ENCODE measurements at places on chromosomes 7 and 10. TPM values are rescaled to one million over a fixed set of nuclear protein-coding genes. Genes with fewer than 3 reads are reported as not detected.

Gene KCNMA1
- 4.3 TPM for polyA plus RNA-seq

Gene SLC26A3
- polyA plus RNA-seq, result not detected

Gene ATG9B
- 0.20 TPM for polyA plus RNA-seq

Gene PNLIPRP3
- polyA plus RNA-seq, result 9.7 TPM

Gene COL1A2
- polyA plus RNA-seq, result 1.4 TPM

Gene CALD1
- 64.0 TPM for polyA plus RNA-seq

Gene FZD1
- polyA plus RNA-seq, result 1.5 TPM

Gene FHIP2A
- polyA plus RNA-seq, result 4.5 TPM

Gene GIMAP6
- polyA plus RNA-seq, result not detected

Gene SEC61G
- 457 TPM for polyA plus RNA-seq

Gene PRLHR
- polyA plus RNA-seq, result not detected

Gene PNLIP
- polyA plus RNA-seq, result not detected

Gene LRMDA
- polyA plus RNA-seq, result not detected

Gene MMP21
- not detected for polyA plus RNA-seq

Gene NPSR1
- not detected for polyA plus RNA-seq

Gene LIPF
- not detected for polyA plus RNA-seq

Gene CLDN4
- 8.2 TPM for polyA plus RNA-seq

Gene TBXAS1
- 2.8 TPM for polyA plus RNA-seq

Gene DKK1
- polyA plus RNA-seq, result 421 TPM

Gene ABCB4
- polyA plus RNA-seq, result 0.01 TPM

Gene EPDR1
- polyA plus RNA-seq, result 0.06 TPM

Gene STARD3NL
- 25.3 TPM for polyA plus RNA-seq

Gene SPDYE1
- not detected for polyA plus RNA-seq

Gene TACR2
- polyA plus RNA-seq, result not detected

Gene PAX4
- not detected for polyA plus RNA-seq

Gene GPR158
- not detected for polyA plus RNA-seq

Gene PTPRZ1
- polyA plus RNA-seq, result 10.0 TPM

Gene DNMBP
- polyA plus RNA-seq, result 9.4 TPM

Gene VWA2
- 0.12 TPM for polyA plus RNA-seq

Gene SLC39A12
- not detected for polyA plus RNA-seq

Gene MPP7
- polyA plus RNA-seq, result 1.3 TPM

Gene GRK5
- polyA plus RNA-seq, result 11.5 TPM

Gene CISD1
- polyA plus RNA-seq, result 61.8 TPM

Gene CREB5
- polyA plus RNA-seq, result 0.51 TPM

Gene NAT16
- polyA plus RNA-seq, result not detected

Gene PTF1A
- not detected for polyA plus RNA-seq

Gene ZNF853
- polyA plus RNA-seq, result 0.06 TPM
